Right renal cortex interstitium (tissue), 3 donors: ENCODE measurements at places on chromosomes 5 and 9. TPM values are rescaled to one million over a fixed set of nuclear protein-coding genes. Genes with fewer than 3 reads are reported as not detected.

DNA sequence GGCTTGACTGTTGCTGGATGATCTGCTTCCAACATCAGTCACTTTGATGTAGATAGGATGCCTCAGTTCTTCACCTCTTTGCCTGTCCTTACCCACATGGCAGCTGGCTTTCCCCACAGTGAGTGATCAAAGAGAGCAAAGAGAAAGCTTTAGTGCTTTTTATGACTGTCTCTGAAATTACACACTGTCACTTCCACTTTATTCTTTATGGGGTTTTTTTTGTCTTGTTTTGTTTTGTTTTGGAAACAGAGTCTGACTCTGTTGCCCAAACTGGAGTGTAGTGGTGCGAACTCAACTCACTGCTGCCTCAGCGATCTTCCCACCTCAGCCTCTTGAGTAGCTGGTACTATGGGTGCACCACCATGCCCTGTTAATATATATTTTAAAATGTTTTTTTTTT is 32.4 kb upstream of the C5orf24 start:
- DNase-seq = no peak

- DNase-seq = no peak
These were observed 79.7 kb downstream of the SLF1 start for GRCh38 chr5:94698197-94698596.

- no peak for DNase-seq
These were observed 553.5 kb downstream of the CSNK1G3 start for GRCh38 chr5:124065508-124065907.

DNA sequence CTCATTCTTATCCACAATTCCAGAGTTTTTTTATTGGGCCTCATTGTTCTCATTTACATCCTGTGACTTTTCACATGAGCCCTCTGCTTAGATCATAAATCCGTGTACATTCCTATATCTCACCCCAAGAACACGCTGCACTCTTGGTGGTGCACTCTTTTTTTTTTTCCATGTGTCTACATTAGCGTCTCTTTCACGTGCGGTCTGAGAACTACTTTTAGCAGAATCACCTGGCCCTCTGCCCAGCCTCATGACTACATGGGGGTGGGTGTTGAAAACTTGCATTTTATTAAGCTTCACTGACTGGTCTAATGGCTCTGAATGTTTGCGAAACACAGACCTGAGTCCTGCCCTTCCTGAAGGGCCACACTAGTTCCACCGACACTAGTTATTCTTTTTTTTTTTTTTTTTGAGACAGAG is 18.6 kb downstream of the C9orf57 start:
- DNase-seq = no peak

GRCh38 chr5:97162045-97162444 is 19.6 kb upstream of the LIX1 start:
- DNase-seq = peak; percentile 54

OR2V1 gene
- not detected for polyA plus RNA-seq
